ENCODE measurements at places on chromosomes 1 and 21.

DNA sequence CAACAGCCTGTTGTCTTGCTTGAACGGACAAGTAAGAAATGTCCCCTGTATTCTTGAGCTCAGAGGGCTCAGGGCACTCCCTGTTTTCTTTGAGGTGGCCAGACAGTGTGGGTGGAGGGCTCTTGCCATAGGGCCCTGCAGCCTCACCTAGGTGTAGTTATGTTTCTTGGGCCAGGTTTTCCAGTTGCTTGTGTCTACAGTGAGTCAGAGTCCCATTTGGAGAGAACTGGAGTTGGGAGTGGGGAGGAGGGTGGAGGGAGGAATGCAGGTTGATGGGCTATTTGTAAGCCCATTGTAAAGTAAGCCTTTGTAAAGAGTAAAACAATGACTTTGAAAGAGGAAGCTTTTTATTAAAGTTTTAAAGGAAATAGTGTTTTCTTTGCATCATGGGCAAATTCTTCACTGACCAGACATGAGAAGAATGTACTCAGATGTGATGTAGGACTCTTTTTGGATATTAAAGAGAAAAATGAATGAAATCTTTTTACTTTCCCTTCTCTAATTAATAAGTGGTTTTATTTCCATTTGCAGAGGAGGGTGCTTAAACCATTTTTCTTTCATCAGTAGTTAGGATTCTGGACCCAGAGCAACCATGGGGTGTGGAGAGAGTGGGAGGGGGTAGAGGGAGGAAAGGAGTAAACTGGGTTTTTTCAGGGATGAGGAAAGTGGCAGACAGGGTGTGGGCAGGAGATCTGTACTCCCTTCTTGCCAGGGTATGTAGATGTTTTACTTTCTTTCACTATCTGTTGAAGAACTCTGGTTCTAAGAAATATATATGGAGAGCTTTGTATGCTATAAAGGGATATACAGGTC is 45.1 kb upstream of the MACF1 start:
- DNase-seq: no peak

DNA sequence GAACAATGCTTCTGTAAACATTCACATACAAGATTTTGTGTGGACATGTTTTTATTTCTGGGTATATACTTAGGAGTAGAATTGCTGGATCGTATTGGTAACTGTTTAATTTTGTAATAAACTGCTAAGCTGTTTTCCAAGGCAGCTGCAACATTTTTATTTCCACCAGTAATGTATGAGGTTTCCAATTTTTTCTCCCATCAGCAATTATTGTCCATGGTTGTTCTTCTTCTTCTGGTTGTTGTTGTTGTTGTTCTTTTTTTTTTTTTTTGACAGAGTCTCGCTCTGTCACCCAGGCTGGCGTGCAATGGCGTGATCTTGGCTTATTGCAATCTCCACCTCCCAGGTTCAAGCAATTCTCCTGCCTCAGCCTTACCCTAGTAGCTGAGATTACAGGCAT is 26.9 kb downstream of the ZYG11B start:
- DNase-seq: no peak

DNA sequence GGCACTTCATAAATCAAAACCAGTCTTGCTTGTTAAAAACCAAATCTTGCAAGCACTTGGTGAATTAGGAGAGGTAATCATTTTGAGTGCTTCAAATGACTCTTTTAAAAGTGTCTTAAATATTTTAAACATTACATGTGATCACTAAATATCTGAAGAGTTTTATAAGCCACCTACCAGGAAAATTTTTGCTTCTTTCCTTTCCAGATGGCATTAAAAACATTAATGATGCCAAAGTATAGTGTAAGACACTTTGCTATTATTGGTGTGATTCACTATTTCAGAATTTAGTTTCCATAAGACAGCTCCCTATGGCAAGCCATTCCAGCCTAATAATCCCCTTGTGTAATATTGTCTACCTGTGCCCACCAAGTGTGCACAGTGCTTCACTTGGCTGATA is 548.8 kb upstream of the ADAMTS5 start:
- no peak for DNase-seq

DNA sequence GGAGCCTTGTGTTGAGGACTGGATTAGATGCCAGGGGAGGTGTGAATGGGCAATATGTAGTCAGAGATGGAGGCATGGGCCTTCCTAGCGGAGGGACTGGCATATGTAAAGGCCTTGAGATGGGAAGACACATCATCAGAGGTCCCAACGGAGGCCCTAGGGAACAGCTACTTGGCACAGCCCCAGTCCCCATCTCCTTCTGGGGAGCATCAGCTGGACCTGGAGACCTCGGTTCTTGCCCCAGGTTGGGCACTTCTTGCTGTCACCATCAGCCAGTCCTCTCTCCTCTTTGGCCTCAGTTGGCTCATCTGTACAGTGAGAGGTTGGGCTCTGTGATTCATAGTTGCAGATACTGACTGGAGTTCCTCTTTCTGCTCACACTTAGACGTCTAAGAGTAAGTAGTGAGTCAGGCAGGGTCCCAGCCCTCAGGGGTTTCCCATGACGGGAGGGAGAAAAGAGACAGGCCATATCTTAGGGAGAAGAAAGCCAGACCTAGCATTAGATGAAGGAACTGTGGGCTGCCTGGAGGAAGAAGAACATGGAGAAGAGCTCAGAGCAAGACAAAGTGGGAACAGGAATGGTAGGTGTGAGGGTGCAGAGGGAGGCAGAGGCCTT is 3.4 kb upstream of the MARCKSL1 start:
- DNase-seq: no peak

DNA sequence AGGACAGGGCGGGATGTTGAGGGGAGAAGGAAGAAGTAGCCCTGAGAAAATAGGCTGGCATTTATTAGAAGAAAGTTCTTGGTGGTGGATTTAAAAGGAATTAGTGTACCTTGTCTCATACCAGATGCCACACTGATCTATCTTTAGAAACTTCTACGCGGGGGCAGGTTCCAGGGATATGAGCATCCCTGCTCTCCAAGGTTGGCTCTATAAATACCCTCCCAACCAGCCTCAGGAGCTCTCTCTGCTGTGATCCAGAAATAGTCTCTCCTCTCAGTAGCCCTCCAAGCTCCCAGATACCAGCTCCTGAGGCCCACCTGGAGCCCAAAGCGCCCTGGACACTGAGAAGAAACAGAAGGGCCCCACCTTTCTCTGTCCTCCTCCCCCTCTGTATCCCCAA is 128.3 kb upstream of the TNR start:
- no peak for DNase-seq

- DNase-seq: no peak
These were observed 115.0 kb downstream of the FCRL5 start for GRCh38 chr1:157437296-157437695.

- DNase-seq: no peak
These were observed 597.7 kb upstream of the ZP4 start for GRCh38 chr1:238488401-238488800.

DNA sequence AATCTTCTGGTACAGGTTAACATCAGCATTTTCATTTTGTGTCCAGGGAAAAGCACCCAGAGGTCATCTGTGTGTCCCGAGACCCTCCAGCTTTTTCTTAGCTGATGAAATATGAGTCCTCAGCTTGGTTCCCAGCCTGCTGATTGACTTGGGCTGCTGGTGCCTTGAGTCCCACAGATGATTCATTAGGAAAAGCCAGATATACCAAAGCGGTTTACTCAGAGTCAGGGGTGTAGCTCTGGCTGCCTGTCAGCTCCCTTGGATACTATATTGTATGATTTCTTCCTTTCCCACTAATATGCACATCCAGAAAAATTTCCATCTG is 43.7 kb upstream of the MAB21L3 start:
- DNase-seq: no peak

DNA sequence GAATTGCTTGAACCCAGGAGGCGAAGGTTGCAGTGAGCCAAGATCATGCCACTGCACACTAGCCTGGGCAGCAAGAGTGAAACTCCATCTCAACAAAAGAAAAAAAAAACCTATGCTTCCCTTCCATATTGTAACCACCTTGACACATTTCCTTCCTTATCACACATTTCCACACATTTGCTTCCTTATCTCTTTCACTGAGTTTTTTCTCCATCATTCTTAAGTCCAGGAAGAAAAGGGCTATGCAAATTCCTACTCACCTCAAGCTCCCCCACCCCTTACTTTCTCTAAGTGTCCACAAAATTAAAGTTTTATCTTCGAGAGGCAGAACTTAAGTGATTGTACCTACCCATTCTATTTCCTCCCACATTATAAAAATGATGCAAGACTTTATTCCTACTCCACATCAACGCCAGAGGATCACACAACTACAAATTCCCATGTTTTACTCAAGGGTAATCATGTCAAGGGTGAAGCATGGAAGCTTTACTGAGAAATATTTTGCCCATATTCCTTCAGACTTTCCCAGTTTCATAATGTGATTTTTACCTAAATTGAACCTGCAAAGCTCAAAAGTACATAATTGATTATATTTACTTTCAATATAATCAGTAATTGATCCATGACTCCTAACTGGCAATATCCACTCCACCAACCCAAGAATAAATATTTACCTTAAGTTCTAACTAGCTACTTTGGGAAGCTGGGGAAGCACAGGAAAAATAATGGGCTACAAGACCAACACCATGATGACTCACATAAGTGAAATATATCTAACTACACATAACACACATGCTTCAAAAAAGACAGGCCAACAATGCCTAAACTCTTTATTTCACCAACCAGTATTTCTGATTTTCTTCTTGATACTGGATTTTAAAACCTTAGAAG is 9.3 kb downstream of the WDR77 start:
- DNase-seq: no peak

- DNase-seq: no peak
These were observed 15.9 kb upstream of the S1PR1 start for GRCh38 chr1:101220906-101221305.

DNA sequence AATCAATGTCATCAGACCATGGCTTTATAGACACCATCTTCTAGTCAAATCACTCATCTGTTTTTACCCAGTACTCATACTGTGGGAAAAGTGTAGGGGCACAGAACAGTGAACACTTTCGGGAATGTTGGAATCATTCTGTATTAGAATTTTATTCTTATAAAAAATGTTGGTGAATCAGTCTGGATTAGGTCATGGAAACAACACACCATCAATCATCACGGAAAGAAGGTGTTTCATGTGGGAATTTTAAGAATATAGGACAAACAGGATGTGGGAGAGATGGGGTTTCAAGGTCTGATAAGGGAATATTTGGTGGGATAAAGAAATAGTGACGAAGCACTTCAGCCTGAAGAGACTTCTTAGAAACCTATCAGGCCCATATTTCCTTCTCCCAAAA is 17.3 kb downstream of the GBP1 start:
- DNase-seq: no peak

DNA sequence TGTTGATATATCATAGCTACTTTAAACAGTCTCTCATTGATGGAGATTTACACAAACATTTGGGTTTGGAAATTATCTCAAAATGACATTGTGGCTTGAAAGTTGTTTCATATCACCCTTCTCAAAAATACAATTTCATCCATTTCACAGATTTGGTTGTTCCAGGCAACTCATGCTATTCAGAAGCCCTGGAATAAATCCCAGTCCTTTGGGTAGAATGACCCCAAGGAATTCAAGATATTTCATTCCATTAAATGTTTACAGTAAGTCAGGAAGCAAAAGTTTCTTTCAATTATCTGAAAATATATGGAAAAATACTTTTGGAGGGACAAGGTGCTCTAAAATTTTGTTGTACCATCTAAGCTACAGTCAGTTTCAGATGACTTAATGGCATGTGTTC is 27.1 kb downstream of the MPZL1 start:
- DNase-seq: no peak

GRCh38 chr1:224696891-224697765 is 81.0 kb downstream of the CNIH3 start:
- no peak for DNase-seq

DNA sequence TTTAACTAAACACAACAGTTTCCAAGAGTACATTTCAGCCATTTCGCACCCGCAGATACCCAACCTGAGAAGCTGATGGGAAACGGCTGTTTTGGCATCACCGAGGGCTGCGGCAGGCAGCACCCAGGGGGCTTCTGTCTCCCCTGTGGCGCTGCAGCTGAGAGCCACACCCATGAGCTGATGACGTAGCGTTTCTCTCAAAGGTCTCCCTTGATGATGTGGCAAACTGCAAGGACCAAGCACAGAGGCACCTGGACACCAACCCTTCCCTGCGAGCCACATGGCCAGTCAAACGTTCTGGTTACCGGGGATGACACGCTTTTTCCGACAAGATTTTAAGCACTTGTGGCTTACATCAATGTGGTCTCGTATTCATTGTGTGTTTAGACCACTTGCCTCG is 150.8 kb upstream of the ERG start:
- no peak for DNase-seq

DNA sequence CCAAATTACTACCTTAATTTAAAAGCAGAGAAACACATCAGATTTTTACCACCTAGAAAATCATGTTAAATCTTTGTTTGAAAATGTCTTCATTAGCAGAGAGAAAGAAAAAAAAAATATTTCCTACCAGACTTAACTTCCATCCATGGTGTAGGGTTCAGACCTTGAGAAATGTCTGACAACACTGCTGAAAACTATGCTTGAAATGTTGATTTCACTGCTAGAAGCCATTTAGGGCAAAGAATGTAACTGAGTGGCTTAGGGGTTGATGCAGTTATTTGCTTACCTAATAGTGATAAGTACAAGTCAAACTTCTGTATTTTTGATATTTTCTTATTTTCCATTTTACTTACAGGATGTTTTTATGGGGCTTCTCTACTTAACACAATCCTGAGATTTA is 495.6 kb upstream of the NEGR1 start:
- no peak for DNase-seq

- DNase-seq: no peak
These were observed 357.1 kb downstream of the BARHL2 start for GRCh38 chr1:90359994-90360393.

DNA sequence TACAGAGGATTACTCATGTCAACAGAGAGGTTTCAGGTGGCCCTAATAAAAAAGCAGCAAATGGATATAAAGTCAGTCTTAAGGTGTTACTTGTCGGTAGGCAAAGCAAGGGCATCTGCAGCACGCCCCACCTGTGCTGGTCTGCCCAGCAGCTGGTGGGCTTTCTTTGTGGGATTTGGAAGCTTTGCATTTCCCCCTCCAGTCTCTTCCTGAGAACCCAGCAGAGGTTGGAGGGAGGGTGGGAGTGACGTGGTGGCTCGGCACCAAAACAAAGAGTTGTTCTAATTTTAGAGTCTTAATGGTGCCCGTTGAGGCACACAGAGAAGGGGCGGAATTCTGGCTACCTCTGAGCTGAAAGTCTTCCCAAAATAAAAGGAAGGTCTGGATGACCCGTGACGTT is 4.8 kb upstream of the PCBP3 start:
- no peak for DNase-seq

- no peak for DNase-seq
These were observed 7.3 kb downstream of the CSTB start for GRCh38 chr21:43768868-43769167.

- no peak for DNase-seq
These were observed 19.9 kb upstream of the SERPINC1 start for GRCh38 chr1:173937062-173937461.

GRCh38 chr1:221834698-221835513 is 93.0 kb upstream of the DUSP10 start:
- DNase-seq: no peak

DNA sequence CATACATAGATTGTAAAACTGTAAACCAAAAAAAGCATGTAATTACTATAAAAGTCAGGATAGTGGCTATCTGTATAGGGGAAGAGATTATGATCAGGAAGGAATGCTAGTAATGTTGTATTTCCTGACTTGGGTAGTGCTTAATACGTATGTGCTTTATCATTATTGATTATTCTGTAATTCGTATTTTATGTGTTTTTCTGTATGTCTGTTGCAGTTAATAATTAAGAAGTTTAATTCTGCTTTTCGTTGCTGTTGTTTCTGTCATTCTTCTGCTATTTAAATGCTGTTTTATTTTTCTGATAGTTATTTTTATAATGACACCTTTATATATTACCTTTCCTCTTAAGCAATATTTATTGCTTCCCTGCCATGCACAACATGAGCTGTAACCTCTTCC is 29.3 kb upstream of the TRIM33 start:
- no peak for DNase-seq

Data from hypothalamus (tissue), 51 donors.